Lung microvascular endothelial cell (primary cell): ENCODE measurements at places on chromosomes 4 and X. TPM values are rescaled to one million over a fixed set of nuclear protein-coding genes. Genes with fewer than 3 reads are reported as not detected.

RAB33A gene
- total RNA-seq: 0.40 and 0.44 TPM in 2 replicates

ENPP6 gene
- total RNA-seq: not detected in 2 replicates

SSX3 gene
- total RNA-seq: not detected in 2 replicates

ODAPH gene
- total RNA-seq: not detected in 2 replicates

SLC38A5 gene
- total RNA-seq: 4.2 and 12.2 TPM in 2 replicates

PSAPL1 gene
- total RNA-seq: not detected in 2 replicates

DMP1 gene
- total RNA-seq: not detected in 2 replicates

PF4V1 gene
- total RNA-seq: not detected in 2 replicates

ARHGEF6 gene
- 5.9 and 12.7 TPM in 2 replicates for total RNA-seq
